ENCODE measurements at places on chromosomes 6 and 20.

DNA sequence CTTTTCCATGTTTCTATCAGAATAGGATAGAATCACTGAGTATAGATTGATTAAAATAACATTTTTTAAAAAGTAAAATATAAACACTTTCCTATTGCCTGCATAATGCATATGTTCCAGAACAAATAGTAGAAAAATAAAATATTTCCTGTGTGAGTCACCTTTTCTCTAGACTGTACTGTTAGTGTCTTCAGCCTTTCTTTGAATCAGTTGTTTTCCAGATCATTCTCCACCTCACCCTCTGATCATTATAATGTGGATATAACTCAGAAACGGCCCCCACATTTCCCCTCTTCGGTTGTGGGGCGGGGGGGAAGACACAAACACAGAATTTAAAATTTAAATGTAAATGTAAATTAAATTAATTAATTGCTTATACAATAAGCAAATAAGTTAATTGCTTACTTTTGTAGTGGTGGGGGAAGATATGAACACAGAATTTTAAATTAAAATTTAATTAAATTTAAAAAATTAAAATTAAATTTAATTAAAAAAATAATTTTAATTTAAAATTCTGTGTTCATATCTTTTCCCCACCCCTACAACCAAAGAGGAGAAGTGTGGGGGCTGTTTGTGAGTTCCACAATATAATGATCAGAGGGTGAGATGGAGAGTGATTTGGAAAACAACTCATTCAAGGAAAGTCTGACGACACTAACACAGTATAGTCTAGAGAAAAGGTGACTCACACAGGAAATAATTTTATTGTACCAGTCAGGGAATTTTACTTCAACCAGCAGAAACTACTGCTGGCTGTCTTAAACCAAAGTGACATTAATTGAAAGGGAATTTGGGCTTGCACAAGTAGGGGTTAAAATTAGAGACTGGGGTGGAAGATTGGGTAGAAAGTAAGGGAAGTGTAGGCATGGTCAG lies 37.1 kb upstream of the PROKR2 start:
- DNase-seq = no peak

GRCh38 chr20:43840382-43841070 lies 74.1 kb upstream of the TOX2 start:
- peak; percentile 5 for DNase-seq

GRCh38 chr6:26205161-26205624 lies 118.0 kb downstream of the HFE start:
- DNase-seq = peak; percentile 70

- no peak for DNase-seq
Measured at GRCh38 chr6:169363590-169363989, 109.9 kb upstream of the THBS2 start.

GRCh38 chr6:50361641-50362331 lies 312.1 kb upstream of the DEFB112 start:
- no peak for DNase-seq
